ENCODE measurements at places on chromosomes 6 and 20.

DNA sequence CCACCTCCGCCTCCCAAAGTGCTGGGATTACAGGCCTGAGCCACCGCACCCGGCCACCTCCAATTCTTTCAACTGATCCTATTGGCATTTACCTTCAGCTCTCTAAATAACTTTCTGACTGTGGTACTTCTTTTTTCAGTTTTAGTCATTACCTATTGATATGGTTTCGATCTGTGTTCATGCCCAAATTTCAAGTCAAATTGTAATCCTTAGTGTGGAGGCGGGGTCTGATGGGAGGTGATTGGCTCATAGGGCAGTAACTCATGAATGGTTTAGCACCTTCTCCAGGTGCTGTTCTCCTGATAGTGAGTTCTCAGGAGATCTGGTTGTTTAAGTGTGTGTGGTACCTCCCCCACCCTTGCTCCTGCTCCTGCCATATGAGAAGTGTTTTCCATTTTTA, 140.9 kb downstream of the LPA start:
- DNase-seq: no peak

DNA sequence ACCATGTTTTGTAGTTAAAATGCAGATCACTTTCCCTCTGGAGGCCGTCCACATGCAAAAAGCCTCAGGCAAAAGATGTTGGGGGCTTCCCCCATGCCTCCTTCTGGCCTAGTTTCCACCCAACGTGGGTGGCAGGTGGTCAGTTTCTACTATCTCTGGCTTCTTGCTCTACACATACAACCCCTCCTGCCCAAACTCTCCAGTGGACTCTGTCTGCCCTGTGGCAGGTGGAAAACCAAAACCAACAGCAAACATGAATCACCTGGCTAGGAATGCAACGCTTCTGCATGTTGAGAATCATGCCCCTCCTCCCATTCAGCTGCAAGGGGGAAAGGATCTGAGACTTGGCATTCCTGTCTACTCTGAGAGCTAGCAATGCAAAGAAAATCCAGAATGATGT, 94.8 kb downstream of the MBOAT1 start:
- peak; percentile 22 for DNase-seq

- peak; percentile 51 for DNase-seq
Observed at GRCh38 chr6:56749632-56750151, 107.0 kb upstream of the DST start.

GRCh38 chr20:5173751-5174150, 46.9 kb downstream of the CDS2 start:
- no peak for DNase-seq

GRCh38 chr6:39906318-39906761, 27.9 kb downstream of the MOCS1 start:
- no peak for DNase-seq

GRCh38 chr6:116265041-116265829, 11.4 kb upstream of the TSPYL4 start:
- DNase-seq: peak; percentile 95

DNA sequence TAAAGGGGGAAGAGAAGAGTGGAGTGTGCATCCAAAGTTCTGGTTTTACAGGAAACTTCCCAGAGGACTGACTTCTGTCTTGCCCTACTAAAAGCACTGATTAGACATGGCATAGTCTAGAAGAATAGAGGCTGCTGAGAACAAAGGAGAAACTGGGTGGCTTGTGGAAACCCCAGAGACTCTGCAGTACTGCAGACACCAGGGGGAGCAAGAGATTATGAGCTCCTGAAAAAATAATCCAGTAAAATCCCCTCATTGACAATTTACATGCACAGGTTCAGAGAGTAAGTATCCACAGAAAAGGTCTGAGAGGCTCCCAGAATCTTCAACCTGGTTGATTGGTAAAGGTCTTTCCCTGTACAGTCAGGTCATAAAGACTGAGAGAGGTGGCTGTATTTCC, 48.7 kb upstream of the CLVS2 start:
- DNase-seq: peak; percentile 60

DNA sequence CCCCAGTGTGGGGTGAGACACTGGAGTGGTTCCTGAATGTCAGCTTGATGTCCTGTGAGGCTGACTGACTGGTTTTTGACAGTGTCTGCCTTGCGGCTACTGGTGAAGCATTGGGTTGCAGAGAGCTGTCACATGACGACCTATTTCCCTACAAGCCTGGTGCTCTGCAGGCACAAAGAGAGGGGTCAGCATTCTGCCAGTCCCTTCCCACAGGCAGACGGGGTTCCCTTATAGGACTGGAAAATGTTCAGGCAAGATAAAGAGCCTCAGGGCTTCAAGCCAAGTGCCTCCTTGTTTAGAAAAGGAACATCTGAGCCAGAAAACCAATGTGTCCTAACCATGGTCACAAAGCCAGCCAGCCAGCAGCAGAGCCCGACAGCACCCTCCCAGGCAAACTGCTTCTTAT, 11.0 kb downstream of the LY86 start:
- no peak for DNase-seq

- no peak for DNase-seq
Observed at GRCh38 chr6:2376429-2377355, 131.3 kb upstream of the GMDS start.

DNA sequence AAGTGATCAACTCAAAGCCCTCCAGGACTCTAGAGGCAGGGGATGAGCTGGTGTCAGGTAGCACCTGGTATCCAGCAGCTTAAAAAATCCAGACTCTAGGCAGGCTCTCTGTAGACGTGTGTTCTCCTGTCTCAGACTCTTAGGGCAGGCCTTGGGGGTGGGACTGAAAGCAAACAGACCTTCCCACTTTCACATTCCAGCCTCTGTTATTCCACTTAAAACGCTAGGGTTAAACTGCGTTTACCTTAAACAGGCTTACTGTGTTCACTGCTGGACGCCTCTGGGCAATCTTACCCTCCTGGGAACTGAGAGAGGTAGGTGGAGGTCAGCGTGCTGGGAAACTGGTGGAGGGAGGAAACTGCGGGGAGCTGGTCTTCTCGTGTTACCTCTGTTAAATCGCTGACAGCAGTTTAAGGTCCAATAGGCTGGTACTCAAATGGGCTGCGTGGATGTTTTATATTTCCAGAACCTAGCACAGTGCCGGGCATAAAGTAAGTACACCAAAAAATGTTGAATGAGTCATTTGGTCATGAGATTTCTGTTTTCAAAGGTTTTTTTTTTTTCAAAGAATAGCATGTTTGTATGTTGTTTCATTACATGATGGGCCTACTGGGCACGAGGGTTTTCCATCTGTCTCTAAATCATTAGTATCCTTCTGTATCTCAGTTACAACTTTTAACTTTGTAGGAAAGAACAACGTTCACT, at the start of gene GCNT2:
GCNT2 (plus strand) TSS at position 248 of the 705 bp plus-strand sequence. CDS start 7,561 bp downstream, outside the sequence.
- peak; percentile 97 for DNase-seq

- no peak for DNase-seq
Observed at GRCh38 chr6:71404145-71404966, 115.7 kb downstream of the OGFRL1 start.

- DNase-seq: no peak
Observed at GRCh38 chr6:132713352-132714134, at the start of gene VNN1. Gene VNN1 (minus strand): TSS chr6:132714055. CDS start chr6:132714035, 20 bp downstream.

DNA sequence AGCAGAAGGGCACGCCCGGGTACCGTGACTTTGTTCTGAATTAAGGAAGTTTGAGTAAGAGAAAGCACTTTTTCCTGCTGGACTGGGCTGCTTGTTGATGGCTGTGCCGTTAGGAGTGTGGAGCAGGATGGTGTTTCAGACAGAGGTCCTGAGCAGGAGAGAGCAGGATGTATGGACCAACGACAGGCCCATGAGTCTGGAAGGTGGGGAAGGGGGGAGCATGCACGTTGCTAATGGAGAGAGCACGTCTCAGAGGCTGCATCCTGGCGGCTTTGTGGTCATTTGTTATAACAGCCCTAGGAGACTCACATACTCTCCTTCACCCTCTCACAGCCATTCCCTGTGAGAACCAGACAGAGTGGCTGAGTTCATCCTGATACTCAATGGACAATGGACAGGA, 56.8 kb downstream of the PHACTR3 start:
- no peak for DNase-seq

- DNase-seq: peak; percentile 90
Observed at GRCh38 chr6:28212510-28213212, 12.4 kb upstream of the ZSCAN9 start.

GRCh38 chr6:68691120-68691519, 56.0 kb downstream of the ADGRB3 start:
- no peak for DNase-seq

GRCh38 chr6:150456902-150457643, 88.3 kb downstream of the IYD start:
- DNase-seq: no peak

GRCh38 chr20:8335495-8336195, 203.6 kb downstream of the PLCB1 start:
- peak; percentile 63 for DNase-seq

Measured in NCI-H69 (cell line).